ENCODE measurements at places on chromosomes 7 and 10.

DNA sequence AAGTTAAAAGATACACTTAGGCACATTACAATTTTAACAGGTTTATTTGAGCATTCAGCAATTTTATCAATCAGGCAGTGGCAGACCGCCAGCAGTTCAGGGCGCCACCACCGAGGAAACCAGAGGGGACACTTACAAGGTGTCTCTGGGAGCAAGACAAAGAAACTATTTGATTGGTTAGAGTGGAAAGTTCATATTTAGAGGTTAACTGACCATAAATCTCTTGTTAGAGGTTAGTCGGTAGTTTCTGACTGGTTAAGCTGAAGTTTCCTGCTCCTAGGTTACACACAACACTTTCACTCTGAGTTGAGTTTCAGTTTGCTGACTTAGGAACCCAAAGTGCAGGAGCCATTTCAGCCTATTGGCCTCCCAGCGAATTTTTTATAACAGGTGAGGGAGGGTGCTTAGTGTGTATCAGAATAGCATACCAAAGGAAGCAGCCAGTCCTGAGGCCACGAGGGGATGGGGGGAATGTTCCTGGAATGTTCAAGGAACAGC is 10.8 kb upstream of the PVRIG start:
- no peak for DNase-seq

DNA sequence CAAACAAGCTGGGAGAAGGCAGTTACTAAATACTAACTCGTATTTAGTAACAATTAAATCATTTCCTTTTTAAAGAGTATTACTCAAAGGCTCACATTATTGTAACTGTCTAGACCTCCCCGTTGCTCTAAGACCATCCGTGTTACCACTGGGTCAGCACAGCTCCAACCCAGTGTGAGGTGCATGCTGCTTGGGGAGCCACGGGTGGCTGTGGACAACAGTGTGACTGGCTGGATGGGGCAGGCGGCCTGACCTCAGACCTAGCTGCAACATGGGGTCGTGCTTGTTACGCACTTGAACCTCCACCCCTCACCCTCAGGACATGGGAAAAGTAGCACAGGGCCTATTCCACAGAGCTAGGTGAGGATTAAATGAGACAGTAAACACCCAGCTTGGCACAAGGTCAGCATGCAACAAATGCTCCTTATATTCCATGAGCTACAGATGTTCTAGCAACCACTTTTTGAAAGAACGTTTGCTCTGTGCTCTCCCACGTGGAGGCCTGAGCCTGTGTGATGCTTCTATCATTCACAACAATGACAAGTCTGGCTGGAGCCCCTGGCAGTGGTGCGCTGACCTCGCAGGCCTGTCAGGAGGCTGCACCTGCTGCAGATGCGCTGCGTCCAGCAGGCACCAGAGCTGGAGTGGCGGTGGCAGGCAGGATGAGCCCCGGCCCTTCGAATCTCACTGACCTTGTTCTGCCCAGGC is 135.7 kb downstream of the PKD1L1 start:
- no peak for DNase-seq

DNA sequence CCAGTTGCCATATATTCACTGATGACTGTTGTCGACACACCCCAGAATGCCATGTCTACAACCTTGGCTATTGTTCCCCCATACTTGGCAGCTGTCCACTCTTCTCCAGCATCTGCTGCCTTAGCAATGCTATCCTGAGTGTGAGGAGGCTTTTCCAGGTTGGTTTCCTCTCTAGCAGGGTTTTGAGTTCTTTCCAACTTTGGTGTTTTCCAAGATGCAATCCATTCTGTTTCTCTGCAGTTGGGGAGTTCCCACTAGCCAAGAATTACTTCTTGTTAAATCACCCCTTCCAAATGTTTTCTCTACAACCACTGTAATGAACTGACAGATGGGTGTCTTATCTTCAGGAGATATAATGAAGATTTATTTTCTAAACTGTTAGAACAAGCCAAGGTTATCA is 617.4 kb downstream of the CCSER2 start:
- DNase-seq = no peak

DNA sequence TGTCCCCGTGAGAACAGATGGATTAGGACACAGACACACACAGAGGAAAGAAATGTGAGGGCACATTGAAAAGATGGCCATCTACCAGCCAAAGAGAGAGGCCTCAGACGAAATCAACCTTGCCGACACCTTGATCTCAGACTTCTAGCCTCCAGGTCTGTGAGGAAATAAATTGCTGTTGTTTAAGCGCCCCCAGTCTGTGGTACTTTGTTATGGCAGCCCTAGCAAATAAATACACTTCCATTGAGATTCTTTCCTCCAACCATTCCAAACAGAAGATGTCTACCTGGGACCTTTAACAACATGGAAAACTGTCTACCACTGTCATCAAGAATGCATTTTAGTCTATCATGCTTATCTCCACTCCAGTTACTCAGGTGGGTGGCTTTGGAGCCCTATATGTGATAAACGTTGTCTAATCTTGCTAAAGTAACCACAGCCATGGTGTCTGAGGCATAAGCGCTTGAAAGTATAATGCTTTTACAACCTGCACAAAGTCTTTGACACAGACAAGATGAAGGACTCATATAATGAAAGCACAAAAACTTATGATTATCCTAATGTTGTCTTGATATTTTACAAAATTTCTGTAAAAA is 244.3 kb downstream of the MTERF1 start:
- DNase-seq = no peak

GRCh38 chr7:43648473-43649406 is 65.8 kb downstream of the STK17A start:
- DNase-seq = peak; percentile 35

GRCh38 chr10:5735119-5735518 is 50.5 kb downstream of the TASOR2 start:
- DNase-seq = no peak

- DNase-seq = no peak
These were observed 652.8 kb upstream of the CELF2 start for GRCh38 chr10:10364902-10365301.

- DNase-seq = no peak
These were observed 860.9 kb downstream of the XPNPEP1 start for GRCh38 chr10:109062371-109062770.

DNA sequence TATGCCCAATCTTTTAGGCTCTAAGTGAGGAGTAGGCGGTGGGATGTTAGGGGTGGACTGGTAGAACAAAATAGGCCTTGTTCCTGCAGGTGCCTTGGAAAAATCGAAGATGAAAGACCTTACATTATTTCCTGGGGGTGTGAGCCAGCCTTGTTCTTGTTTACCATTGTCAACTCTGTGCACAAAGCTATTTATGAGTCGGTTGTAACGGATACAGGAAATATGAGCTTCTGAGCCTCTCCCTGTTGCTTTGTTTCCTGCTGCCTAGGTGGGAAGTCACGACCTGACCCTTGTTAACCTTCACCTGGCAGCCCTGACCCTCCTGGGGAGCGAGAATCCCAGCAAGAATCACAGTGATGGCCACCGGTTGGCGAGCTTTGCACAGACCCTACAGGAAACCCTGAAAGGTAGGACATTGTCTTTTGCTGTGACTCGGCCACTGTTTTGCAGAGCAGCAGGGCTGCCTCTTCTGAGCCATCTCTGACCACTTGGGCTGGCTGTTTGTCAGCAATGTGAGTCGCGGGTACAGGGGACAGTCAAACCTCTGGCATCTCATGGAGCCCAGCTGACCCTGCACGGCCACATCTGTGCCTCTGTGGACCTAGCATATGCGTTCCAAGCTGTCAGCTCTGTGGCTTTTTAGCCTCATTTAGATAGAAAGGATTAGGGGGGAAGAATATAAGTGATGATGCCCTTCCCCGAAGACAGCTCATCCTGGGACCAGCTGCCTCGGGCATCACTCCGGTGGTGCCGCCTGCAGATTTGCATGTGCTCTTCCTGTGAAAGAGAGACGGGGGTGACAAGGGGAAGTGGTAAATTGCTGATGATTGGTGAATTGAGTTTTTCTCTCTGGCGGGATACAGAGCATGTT is 102.1 kb upstream of the ANLN start:
- DNase-seq = no peak

DNA sequence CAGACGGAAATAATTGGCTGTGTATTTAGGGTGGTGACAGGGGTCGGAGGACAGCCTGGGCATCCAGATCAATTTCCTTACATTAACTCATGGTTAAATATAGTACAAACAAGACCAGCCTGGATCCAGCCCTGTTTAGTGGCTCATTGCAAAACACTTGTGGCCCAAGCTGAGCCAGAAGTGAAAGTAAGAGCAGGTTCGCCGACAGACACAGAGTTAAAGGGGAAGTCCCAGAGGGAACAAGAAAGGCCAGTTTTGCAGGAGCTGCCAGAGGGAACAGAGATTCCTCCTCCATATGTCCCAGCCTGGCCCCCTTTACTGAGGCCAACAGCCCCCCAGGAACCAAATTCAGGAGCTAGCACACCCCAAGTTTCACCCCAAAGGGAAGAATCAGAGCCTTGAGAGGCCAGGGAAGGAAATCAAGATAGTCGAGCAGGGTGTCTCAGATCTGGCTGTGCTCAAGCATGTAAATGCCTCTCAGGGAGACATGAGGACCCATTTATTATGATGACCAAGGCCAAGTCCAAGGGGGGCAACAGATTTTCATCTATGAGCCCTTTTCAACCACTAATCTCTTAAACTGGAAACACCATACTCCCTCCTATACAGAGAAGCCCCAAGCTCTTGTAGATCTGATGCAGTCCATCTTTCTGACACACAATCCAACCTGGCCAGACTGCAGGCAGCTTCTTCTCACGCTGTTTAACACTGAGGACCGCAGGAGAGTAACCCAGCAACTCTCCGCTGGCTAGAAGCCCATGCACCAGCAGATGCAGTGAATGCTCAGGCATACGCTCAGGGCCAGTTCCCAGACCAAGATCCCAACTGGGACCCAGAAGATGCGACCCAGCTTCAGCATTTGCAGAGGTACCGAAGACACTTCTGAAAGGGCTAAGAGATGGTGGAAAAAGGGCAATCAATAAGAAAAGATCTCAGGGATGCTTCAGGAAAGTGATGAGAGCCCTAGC is 15.9 kb upstream of the ADCK2 start:
- no peak for DNase-seq

DNA sequence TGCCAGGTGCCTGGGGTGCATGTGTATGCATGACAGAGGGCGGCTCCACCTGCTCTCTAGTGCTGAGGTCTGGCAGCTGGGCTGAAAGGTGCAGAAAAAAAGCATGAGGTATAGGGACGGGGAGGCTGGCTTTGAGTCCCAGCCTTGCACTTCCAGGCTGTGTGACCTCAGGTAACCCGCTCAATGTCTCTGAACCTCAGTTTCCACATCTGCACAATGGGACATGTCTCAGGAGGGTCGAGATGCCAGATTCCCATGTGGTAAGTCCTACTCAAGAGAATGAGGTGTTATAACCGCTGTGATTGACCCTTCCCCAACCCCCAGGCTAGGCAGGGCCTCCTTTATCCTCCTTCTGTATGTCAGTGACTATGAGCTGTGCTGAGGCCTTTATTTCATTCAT is 48.8 kb downstream of the ARHGAP22 start:
- DNase-seq = no peak

DNA sequence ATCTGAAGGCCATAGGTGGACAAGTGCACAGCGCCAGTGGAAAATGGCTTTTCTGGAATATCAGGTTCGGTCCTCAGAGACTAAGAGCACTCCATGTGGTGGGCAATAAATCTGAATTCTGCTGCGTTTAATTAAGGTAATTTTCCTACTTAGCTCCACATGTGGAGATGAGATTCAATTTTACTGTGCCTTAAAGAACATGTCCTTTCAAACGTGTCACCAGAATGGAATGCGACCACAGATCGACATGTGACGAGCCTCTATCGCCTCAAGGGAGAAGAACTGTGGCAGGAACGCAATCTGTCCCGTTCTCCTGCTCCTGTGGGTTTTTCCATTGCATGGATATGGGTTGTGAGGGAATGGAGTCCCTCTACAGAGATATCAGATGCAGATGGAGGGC is 205.3 kb upstream of the ZNF32 start:
- DNase-seq = no peak

GRCh38 chr10:6091630-6092029 is 2.8 kb downstream of the RBM17 start:
- DNase-seq = no peak
